ENCODE measurements at places on chromosomes 3 and 15.
A peak's percentile ranks its signal among the peaks of the same experiment; 100 is the strongest.

- DNase-seq: no peak
Observed at GRCh38 chr3:143482106-143483088, 362.8 kb downstream of the CHST2 start.

DNA sequence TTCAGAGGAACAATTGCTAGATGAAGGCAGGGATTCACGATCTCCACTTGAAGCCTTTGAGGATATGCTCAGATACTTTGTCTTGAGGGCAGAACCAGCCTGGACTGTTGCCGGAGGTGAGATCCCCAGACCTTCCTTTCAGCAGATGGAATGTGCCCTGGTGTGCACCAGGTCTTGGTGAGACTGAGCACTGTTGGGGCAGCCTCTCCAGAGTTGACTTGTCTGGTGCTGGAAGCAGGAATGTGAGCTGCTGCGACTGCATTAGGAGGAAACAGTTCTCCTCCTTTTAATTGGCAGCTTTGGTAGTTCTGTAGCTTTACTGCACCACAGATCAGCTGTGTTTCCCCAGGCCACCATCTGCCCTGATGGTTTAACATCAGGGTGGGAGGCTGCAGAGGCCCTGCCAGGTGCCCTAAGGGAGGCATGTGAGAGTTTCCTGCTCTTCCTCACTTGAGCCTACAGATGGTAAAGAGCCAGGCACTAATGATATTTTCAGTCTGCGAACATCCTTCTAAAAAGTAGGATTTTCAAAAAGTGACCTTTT lies 58.5 kb downstream of the CTDSPL start:
- DNase-seq: no peak

- no peak for DNase-seq
Observed at GRCh38 chr3:195169011-195169649, 101.8 kb downstream of the XXYLT1 start.

GRCh38 chr3:44468572-44469520 lies 8.6 kb downstream of the ZNF445 start:
- no peak for DNase-seq

- DNase-seq: no peak
Observed at GRCh38 chr3:16470590-16470989, 42.9 kb downstream of the RFTN1 start.

GRCh38 chr3:107206141-107206540 lies 171.1 kb upstream of the CCDC54 start:
- DNase-seq: peak; percentile 14

- peak; percentile 86 for DNase-seq
Observed at GRCh38 chr3:12706504-12707253, 42.8 kb upstream of the RAF1 start.

DNA sequence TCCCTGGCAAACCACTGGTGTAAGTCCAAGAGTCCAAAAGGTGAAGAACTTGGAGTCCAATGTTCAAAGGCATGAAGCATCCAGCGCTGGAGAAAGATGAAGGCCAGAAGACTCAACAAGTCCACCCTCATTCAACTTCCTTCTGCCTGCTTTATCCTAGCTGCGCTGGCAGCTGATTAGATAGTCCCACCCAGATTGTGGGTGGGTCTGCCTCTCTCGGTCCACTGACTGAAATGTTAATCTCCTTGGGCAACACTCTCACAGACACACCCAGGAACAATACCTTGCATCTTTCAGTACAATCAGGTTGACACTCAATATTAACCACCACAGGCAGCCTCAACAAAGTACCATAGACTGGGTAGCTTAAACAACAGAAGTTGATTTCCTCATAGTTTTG lies 245.9 kb upstream of the IGF1R start:
- no peak for DNase-seq

GRCh38 chr3:125431912-125432790 lies 57.0 kb upstream of the ZNF148 start:
- DNase-seq: no peak

DNA sequence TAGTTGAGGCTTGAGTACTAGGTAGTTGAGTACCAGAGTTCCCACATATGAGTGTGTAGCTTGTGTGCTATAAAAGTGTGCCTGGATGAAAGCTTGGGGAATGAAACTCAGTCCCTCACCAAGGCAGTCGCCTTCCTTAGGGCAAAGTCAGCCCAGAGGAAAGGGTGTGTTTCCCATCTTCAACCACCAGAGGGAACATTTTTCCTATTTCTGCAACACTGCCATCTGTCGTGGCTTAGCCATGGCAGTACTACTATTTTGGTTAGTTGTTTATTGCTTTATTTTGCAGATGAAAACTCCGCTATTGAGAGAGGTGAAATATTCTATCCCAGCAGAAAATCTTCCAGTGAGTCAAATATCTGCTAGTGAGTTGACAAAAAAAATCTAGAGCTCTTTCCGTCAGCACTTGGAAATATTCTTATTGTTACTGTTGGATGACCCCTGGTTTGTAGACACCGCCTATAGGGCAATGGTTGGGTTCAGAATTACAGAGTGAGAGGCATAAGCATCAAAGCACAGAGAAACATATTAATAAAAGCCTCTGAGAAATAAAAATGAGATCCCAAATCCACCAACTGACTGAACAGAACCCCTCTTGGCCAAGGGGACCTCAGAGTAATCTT lies 239.9 kb downstream of the CPNE4 start:
- peak; percentile 60 for DNase-seq

DNA sequence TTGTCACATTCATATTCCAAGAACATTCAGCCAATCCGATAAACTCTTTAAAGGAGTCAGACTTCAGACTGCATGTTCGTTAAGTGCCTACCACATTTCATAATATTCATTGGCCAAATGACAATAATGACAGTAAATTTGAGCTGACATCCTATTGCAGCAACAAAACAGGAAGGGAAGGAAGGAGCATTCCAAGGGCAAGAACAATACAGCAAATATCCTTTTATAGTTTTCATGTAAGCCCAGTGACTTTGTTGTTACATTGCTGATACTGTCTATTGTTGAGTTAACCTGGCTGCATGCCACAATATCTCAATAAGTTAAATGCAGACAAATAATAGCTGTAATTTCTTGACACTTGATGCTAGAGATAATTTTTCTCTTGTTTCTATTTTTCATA lies 16.4 kb upstream of the CBLB start:
- peak; percentile 44 for DNase-seq

GRCh38 chr3:94226078-94226477 lies 163.2 kb downstream of the NSUN3 start:
- DNase-seq: no peak

GRCh38 chr3:142624341-142625152 lies 28.4 kb downstream of the PLS1 start:
- no peak for DNase-seq

DNA sequence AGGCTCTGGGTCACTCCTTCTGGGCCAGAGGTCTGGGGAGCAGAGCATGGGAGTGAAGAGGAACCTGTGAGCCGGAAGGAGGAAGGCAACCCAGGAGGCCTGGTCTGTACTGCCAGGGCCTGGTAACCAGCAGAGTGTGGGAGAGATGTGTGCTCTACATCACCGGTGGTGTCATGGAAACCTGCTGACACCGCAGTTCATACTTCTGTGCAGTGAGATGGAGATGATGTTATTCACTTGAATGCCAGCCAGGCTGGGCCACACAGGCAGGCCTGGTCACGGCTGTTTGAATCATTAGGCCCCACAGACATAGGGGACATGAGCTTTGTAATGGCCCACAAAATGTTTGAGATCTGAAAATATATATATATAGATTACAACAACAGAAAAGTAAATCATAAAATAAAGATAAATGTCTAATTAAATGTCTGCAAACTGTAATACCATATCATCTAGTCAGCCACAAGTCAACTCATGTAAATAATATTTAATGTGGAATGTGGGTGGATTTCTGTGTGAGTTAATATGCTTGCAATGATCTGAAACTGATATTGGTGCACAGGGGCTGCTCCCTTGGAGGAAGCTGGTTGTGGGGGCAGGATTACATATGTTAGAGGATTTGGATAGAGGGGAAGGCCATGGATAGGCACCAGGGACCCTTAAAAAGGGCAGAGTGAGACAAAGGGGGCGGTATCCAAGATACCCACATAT lies 108.5 kb upstream of the PFN2 start:
- DNase-seq: no peak

GRCh38 chr3:165336786-165337185 lies 140.6 kb upstream of the SLITRK3 start:
- no peak for DNase-seq

DNA sequence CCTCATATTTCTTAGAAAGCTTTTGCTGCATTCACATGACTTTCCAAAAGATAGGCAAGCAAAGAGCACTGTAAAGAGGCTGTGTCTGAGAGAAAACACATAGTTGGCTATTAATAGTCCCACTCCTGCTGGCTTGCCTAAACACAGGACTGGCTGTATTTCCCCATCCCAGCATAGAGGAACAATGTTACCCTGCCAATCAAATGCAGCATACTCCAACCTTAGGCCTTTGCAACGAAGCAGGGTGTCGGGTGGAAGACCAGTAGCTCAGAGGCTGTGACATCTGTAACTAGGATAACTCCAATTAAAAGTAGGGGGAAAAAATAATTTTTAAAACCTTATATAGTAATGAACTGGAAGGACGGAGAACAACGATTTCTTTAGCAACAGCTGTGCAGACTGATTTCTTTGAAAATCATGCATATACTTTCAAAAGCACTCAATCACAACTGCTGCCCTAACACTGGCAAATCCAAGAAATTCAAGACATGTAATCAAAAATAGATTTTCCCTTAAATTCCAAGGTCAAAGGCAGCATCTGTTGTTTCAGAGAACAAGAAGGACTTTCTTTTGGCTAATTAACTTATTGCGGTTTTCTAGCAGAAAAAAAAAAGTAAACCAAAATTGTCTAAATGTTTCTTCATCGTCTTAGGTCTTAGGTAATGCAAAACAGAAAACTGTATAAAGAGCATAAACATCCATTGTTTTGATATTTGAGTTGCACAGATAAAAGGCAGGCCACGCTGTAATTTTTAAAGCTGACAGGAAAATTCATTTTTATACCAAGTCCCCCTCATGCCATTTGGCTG lies 139.3 kb downstream of the TNIK start:
- DNase-seq: peak; percentile 18

Measured in suppressor macrophage (primary cell).